ENCODE measurements at places on chromosomes 3 and 15. TPM values are rescaled to one million over a fixed set of nuclear protein-coding genes. Genes with fewer than 3 reads are reported as not detected.

SOX14 gene
- polyA plus RNA-seq = not detected

TRIM71 gene
- 0.17 TPM for polyA plus RNA-seq

IMPG2 gene
- 1.4 TPM for polyA plus RNA-seq

ZNF662 gene
- polyA plus RNA-seq = 10.1 TPM

CLRN1 gene
- 0.75 TPM for polyA plus RNA-seq

PARP15 gene
- polyA plus RNA-seq = 2.9 TPM

TIGIT gene
- polyA plus RNA-seq = 0.16 TPM

IGDCC3 gene
- 1.6 TPM for polyA plus RNA-seq

All from muscle of back (tissue), 13 donors.